ENCODE measurements at places on chromosomes 4 and X. TPM values are rescaled to one million over a fixed set of nuclear protein-coding genes. Genes with fewer than 3 reads are reported as not detected.

DNA sequence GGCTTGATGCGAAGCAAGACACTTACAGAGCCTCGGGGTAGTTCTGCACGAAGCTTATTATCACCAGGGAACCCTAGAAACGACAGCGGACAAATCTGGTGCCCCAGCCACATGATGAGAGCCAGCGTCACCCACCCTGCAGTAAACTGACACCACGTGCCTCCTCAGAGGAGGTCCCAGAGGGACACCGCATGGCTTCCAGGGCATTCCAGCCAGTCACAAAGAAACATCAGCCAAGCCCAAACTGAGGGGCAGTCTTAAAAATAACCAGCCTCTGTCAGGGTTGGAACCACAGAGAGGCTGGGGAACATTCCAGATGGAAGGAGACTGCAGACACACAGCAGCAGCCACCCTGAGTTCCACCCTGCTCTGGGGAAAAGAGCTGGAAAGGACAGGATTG lies 36.6 kb upstream of the HGFAC start:
- peak; percentile 71 for DNase-seq

The PNMA3 gene
- total RNA-seq, result 0.48 TPM

The COL25A1 gene
- total RNA-seq, result 1.00 TPM

DNA sequence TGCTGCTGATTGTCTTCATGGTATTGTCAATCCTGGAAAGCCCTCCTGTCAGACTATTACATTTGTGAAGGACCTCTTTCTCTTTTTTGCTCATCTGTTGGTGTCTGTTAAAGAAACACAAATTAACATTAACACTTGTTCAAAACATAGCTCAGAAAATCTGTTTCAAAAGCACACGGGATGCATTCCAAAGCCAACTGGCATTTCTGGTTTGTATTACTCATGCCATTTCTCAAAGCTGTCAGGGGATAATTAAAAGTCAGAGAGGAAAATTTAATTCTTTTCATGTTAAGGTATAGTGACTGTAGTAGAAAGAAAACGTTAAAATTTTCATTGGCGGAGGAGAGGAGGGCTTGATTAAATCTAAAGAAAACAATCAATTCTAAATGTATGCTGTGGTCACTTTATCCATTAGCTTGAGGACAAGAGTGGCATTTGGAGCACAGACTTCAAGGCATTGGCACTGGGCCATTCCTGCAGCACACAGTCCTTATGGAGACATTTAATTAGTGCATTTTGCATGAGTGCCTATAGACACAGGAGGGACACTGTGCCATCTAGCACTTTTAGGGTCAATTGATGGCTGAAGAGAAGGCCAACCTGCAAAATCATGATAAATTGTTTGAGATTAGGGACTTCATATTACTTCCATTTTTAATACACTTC lies 21.2 kb upstream of the GLRA2 start:
- DNase-seq, result no peak

The UCP1 gene
- total RNA-seq, result not detected

DNA sequence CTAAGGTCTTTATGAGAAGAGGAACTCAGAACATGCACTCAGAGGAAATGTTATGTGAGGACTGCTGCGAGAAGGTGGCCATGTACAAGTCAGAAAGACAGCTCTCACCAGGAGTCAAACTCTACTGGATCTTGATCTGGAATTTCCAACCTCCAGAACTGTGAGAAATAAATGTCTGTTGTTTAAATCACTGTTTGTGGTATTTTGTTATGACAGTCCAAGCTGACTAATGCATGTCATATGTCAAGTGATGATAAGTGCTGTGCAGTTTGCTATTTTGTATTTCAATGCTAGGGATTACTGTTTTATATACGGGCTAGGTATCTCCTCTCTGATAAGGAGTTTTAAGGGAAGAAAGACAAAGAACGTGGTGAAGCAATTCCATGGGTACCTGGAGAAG lies 162.3 kb downstream of the CPEB2 start:
- no peak for DNase-seq

- DNase-seq, result no peak
These were observed 14.8 kb upstream of the GPRASP2 start for GRCh38 chrX:102697494-102697893.

The SPATA18 gene
- total RNA-seq, result 2.3 TPM

The RBM46 gene
- 0.13 TPM for total RNA-seq

The NAP1L2 gene
- total RNA-seq, result 10.7 TPM

The SLC25A53 gene
- 10.9 TPM for total RNA-seq

DNA sequence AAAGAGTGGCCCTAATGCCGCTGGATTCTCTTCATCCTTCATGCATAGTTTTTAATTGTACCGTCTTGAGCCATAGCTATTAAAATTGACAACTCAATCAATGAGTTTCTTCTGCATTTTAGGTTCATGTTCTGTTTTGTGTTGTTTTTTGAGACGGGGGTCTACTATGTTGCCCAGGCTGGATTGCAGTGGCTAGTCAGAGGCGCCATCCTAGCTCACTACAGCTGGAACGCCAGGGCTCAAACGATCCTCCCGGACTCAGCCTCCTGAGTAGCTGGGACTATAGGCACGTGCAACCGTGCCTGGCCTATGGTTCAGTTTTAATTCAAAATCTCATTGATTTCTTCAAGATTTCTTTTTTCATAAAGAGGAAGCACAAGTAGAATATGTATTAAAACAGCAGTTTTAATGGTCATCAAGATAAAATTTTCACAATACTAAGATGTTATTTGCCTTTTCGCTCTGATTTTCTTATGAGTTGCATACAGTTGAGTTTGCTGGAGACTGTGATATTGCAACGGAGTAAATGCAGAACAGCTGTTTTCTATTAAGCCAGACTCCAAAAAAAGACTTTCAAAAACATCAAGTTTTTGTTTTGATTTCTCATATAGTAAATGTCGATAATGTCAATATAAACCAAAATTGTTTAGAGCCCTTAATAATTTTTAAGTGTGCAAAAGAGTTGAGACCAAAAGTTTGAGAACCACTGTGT lies 1.1 kb upstream of the STX18 start:
- no peak for DNase-seq

GRCh38 chr4:139587446-139587845 lies 31.4 kb upstream of the SETD7 start:
- DNase-seq, result no peak

DNA sequence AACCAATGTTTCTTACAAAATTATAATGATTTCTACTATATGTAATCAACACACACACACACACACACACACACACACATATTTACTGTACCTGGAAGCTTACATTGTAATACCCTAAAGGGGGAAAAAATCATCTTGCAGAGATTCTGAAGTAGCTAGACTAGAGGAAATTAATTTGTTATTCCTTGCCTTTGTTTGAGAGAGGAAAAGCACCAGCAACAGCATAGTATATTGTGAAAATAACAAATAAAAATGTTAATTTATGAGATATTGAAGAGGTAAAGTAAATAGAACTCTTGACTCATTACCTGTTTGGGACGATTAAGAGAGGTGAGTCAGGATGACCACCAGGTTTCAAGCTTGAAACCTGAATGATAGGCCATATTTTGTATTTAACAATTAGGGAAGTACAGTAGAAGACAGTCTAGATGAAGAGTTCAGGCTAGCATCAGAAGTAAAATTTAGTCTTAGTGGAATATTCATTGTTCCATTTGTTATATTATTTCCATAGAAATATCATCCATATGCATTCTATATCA lies 873.4 kb upstream of the PCDH10 start:
- DNase-seq, result no peak

GRCh38 chr4:6701371-6701770 lies 7.7 kb downstream of the S100P start:
- DNase-seq, result no peak

DNA sequence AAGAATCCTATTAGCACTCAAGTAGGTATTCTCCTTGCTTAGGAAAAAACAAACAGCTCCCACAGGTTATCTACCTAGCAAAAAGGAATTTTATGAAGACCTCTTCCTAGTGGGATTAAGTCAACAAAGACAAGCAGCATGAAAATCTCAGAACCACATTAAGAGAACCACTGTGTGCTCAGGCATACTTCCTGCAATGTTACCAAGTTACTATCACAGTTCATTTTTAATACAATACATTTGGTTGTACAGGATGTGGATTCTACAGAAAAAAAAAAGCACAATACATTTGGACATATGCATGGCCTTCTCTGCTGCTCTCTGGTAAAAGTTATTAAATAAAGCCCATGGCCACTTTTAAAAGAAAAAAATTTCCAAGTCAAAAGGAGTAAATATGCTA lies 193.7 kb downstream of the PPP3CA start:
- DNase-seq, result no peak

GRCh38 chr4:123652476-123652875 lies 255.9 kb downstream of the SPRY1 start:
- DNase-seq, result no peak

GRCh38 chr4:10731162-10731561 lies 46.6 kb upstream of the CLNK start:
- no peak for DNase-seq

The WDR17 gene
- 0.83 TPM for total RNA-seq

- no peak for DNase-seq
These were observed 633.4 kb upstream of the AADAT start for GRCh38 chr4:170723171-170723570.

The IBSP gene
- total RNA-seq, result not detected

GRCh38 chrX:125093852-125094251 lies 225.8 kb upstream of the TEX13C start:
- no peak for DNase-seq

The ADH1B gene
- total RNA-seq, result 12.6 TPM

The DDIT4L gene
- total RNA-seq, result 1.4 TPM

- DNase-seq, result no peak
These were observed 2238.4 kb downstream of the PCDH7 start for GRCh38 chr4:32958586-32958985.

Measured in cardiac septum (tissue), 1 donor.